ENCODE measurements at places on chromosomes 16 and 17.

GRCh38 chr16:48276102-48276501 is 28.8 kb upstream of the ABCC11 start:
- no peak for DNase-seq

DNA sequence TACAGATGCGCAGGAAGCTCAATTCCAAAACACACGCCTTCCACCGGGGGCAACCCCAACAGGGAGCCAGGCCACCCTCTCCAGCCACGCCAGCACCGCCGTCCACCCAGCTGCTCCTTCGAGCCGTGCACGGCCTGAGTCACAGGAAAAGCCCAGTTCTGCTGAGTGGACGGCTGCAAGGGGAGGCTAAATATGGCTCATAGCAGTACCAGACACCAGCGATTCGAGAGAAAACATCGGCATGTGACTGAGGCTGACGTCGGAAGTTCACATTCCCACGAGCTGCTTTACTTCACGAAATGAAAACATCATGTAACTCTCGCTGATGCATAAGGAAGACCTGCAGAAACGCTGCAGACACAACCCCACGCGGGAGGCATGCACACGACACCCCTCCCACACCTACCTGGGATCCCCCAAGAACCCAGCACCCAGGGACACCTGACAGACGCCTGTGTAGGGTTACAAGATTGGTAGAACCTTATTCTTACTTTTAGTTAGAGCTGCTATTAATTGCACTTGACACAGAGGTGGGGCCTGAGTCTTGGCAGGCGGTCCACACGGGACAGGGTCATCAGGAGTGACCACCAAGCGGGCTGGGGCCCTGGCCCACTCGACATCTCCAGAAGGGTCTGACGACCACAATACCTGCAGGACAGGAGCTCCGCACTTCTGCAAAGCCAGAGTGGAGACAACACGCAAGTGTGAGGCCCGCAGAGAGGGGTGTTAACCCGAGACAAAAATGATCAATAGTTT is 116.8 kb downstream of the ANKRD11 start:
- DNase-seq, result no peak

DNA sequence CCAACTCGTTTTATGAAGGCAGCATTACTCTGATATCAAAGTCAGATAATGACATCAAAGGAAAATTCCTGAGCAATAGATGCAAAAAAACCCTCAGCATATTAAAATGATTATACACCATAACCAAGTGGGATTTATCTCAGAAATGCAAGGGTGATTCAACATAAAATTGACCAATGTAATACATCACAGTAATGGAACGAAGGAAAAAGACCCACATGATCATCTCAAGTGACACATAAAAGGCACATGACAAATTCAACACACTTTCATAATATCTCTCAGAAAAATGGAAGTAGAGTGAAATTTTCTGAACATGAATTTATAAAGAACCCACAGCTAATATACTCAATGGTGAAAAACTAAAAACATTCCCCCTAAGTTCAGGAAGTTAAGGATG is 118.8 kb downstream of the ITFG1 start:
- DNase-seq, result no peak

DNA sequence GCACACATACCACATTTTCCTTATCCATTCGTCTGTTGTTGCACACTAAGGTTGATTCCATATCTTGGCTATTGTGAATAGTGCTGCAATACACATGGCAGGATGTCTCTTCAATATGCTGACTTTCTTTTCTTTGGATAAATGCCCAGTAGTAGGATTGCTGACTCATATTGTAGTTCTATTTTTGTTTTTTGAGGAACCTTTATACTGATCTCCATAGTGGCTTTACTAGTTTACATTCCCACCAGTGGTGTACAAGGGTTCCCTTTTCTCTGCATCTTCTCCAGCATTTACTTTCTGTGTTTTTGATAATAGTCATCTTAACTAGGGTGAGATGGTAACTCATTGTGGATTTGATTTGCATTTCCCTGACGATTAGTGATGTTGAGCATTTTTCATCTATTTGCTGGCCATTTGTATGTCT is 118.1 kb downstream of the STXBP4 start:
- DNase-seq, result no peak

DNA sequence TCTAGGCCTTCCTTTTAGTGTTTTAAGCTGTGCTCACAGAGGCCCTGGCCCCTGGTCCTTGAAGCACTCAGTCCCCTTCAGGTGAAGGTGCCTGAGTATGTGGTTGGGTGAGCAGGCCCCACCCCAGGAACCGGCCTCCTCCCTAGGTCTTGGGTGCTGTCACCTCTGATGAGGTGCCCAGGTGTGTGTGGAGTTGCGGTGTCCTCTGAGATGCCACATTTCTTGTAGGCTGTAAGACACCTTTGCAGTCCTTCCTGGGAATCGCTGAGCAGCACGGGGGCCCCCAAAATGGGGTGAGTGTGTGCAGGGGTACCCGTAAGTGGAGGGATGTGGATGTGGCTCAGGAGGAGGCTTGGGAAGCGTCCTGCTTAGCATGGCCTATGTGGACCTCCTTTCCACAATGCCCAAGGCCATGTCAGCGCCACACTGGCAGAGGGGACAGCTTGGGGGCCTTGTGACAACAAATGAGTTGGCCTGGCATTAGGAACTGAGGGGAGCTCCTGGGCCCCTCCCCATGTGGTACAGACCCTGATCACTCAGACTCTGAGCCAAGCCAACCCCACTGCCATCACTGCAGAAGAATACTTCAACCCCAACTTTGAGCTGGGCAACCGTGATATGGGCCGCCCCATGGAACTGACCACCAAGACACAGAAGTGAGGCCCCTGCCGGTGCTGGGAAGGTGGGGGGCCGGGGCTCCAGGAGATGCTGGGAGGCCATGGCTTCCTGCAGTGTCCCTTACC is 11.2 kb downstream of the CORO6 start:
- DNase-seq, result no peak

- DNase-seq, result no peak
These were observed 3.8 kb upstream of the SAMD14 start for GRCh38 chr17:50133769-50134099.

DNA sequence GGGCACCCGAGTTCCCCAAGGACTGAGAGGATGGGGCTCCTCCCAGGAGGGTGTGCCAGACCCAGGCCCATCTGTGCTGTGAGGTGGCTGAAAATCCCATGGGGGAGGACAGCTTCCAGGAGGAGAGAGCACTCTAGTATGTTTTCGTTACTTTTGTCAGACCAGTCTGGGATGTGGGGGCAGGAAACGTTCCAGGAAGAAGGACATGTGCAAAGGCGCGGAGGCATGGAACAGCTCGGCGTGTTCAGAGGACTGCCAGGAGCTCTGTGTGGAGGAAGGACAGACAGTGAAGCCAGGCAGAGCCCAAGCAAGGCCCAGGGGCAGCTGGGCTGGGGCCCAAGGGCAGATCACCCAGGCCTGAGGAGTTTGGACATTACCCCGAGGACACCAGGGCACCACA is 7.0 kb downstream of the CA4 start:
- no peak for DNase-seq

DNA sequence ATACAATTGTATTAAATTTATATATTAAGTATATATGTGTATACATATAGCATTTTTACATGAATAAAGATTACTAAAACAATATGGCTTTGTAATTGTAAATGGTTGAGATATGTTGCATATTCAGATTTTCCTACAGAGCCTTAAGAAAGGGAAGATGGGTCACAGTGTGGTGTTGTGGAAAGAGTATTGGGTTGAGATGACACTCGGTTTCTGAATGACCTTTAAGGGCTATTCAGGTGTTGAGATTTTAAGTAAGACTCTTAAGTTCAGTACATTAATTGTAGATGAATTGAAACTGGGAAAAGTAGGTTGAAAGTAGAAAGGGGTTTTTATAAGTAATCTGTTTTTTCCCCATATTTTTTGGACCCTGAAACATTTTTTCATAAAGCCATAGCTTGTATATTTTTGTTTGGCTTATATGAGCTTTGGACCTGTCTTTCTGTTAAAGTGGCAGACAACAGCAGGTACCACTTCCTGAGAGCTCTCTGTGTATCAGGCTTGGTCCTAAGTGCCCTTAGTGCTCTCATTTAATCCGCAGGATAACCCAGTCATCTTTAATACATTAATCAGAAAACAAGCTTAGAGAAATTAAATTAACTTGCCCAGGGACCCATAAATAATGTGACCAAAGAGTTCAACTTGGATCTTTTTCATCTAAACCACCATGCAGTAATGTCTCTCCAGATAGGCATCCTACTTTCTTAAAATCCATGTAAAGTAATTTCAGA is 48.5 kb upstream of the MRC2 start:
- no peak for DNase-seq

DNA sequence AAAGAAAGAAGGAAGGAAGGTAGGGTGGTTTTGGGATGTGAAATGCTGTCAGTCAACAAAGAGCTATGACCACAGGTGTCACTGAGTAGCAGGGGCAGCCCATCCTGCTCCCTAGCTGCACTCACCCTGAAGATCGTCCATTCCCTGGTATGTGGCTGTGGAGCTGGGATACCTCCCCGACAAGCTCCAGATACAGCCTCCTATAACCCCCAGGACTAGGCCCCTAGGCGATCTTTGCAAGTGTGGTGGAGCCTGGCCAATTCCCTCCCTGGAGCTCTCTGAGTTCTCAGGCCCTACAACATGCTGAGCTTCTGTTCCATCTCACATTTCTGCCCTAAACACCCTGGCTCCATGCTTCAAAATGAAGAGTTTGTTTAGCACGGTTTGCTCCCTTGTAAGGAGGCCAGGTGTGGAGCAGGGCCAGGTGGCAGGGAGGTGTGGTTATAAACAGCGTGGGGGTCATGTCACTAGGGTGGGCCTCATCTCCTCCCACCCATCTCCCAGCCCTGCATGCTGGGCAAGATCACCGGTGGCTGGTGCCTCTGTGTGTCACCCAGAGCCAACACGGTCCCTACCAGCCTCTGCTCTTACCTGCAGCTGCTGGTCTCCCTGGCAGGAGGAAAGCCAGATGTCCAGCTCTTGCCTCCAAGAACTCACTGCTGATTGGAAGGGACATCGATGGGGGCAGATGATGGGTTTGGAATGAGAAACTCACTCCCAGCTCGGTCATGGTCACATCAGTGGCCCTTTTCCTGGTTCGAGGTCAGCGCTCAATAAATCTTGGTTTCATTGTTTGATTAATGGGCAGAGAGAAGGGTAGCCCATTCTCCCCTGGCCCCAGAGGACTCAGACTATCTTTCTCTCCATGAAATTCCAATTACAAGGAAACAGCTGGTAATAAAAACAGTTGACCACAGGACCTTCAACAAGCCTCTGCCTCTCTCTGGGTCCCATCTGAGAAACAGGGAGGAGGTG is 511.0 kb upstream of the CDH5 start:
- no peak for DNase-seq

GRCh38 chr16:65917466-65917865 is 449.0 kb upstream of the CDH5 start:
- no peak for DNase-seq

DNA sequence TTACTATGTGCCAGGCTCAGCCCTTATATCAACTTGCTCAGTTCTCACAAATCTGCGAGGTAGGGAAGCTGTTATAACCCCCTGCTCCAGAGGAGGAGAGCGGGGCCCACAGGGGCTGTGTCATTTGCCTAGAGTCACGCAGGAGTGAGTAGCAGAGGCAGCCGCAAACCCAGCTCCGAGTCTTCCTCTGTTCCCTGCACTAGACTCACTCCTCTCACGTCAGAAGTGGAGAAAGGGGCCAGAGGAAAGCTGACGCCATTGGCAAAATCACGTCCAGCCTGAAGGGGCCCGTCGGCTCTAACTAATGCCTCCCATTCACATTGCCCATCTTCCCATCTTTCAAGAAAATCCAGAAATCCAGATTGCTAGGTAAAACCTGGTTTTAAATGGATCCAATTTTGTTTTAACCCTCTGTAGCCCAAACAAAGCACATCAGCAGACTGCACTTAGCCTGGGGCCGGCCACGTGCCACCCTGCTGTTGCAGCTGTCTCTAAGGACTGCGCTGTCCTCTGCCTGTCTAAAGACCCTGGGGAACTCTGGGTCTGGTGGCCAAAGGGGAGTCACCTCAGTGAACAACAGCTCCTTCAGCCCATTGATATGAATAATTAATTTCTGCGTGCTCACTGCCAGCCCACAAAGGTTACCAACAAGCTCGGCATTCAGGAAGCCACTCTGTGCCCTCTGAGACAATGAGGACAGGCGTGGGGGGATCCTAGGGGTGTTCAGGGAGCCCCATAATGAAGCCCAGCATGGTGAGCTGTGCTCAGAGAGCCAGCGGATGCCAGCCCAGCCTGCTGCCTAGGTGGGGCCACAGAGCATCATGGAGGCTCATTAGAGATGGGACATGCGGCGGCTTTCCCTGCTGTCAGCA is 36.7 kb upstream of the ABR start:
- DNase-seq, result no peak

- DNase-seq, result no peak
These were observed 2.6 kb downstream of the HOXB3 start for GRCh38 chr17:48587276-48588073.

- no peak for DNase-seq
These were observed 12.7 kb downstream of the SEC14L1 start for GRCh38 chr17:77153472-77153871.

DNA sequence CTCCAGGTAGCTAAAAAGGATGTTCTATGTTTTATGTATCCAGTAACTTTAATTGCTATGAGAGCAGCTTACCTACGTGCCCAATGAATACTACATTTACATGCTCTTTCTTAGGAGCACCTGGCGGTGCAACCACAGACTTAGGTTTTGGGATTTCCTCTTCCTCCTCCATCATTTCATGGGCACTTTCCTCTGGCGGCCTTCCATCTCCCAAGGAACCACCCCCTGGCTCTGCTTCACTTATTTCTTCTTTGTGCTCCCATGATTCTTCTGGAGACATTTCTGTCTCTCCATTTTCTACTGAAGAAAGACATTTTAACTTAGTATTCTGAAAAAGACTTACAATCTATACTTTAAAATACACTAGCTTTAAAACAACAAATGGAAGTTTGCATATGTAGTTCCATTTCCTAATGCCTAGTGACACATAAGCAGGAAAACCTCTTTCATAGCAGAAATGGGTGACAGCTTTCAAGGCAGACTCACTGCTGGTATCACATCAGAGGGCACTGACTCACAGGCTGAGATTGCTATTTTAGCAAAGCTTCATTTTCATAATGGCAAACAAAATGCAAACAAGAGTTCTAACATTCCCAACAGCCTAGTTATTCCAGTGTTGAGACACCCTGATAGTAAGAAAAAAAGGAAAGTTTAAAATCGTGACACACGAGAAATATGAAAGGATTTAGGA is 19.1 kb downstream of the GSPT1 start:
- no peak for DNase-seq

DNA sequence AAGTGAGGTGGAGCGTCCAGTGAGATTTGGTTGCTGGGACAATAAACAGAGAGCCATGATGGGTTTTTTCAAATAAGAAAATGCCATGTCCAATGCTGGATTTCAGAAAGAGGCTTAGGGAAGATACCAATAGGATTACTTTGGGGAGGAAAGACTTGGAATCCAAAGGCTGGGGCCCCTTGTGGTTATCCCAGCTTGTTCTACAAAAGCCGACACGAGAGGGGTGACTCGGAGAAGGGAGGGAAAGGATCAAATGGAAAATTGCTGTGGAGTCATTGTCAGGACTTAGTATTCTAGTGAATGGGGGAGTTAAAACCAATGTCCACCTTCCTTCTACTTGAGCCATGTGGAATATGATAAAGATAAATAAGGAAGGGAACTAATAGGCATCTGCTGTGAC is 305.5 kb downstream of the SOX9 start:
- no peak for DNase-seq
